Fibroblast of pulmonary artery (primary cell): ENCODE measurements at places on chromosomes 5 and 9.

DNA sequence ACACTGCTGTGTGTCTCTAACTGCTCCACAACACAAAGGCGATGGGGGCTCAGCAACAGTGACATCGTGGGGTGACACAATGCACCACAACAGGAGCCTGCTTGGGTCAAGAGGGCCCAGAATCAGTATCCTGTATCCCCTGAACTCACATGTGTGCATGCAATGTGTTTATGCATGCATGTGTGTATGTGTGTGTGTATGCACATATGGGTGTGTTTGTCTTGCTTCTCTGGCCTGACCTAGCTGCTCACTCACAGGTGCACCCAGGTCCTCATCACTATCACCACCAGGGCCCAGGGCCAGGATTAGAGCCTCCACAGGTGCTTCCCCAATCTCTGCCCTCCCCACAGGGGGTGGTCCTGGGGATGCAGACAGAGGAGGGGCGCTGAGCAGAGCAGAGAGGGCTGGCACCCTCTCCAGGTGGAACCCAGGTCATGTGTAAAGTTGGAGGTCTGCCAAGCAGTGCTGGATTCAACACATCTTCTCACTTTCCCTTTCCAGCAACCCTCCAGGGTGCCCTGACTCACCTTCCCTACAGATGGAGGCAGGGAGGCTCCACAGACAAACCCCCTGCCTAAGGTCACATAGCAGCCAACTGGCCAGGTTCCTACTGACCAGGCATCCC lies 18.1 kb upstream of the ZNF484 start:
- DNase-seq = no peak

GRCh38 chr5:66041627-66042026 lies 102.5 kb upstream of the SREK1 start:
- DNase-seq = no peak

GRCh38 chr5:60495644-60496520 lies 204.1 kb downstream of the DEPDC1B start:
- DNase-seq = no peak

DNA sequence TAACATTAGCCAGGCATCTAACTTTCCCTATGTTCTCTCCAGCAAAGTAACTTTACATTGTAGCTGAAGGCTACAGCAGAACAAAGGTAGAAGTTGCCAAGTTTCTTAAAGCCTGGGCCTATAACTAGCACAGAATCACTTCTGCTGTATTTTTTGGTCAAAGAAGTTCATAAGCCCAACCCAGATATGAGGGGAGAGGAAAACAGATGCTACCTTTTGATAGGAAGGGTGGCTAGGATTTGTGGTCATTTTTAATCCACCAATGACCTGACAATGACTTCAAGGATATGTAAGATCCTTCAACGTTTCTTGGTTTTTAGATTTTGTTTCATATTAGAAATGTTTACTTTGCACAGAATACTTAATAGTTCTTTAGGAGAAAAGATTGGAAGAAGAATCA lies 64.2 kb upstream of the RANBP3L start:
- DNase-seq = no peak

GRCh38 chr5:137706841-137707240 lies 29.0 kb downstream of the KLHL3 start:
- DNase-seq = peak; percentile 58

GRCh38 chr9:114592356-114592755 lies 4.8 kb downstream of the ATP6V1G1 start:
- peak; percentile 25 for DNase-seq

- DNase-seq = peak; percentile 4
Measured at GRCh38 chr5:31638345-31638744, 586 bp upstream of the PDZD2 start.

- DNase-seq = peak; percentile 66
Measured at GRCh38 chr5:33936004-33936380, 194 bp upstream of the RXFP3 start.

GRCh38 chr5:113237893-113238292 lies 196.9 kb downstream of the TSSK1B start:
- no peak for DNase-seq

DNA sequence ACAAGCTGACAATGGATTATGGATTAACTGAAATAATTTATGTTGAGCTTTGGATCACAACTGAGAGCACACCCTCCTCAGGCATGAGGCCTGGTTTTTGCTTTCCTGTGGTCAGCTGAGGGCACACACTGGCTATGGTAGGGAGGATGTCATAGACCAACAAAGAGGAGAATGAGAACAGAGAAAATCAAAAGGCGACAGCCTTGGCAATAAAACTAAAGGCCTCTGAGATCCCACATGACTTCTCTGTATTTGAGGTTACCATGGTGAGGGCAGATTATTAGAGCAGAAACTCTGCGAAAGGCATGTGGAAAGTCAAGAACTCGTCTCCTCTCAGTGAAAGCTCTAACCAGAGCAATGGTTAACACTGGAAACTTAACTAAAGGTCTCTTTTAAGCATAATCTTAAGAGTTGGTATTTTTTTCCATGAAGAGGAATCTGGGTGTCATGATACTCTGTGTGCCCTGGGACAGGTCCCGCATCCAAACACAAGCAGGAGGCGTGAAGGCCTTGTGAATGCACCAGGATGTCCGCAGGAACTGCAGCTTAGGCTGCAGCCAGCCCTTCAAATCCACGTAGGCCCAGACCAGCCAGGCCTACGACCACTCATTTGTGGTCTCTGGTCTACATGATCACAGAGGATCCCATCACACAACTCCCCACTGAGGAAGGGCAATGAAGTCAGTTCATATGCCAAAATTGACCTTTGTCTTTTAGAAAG lies 12.4 kb upstream of the MEIKIN start:
- DNase-seq = no peak

DNA sequence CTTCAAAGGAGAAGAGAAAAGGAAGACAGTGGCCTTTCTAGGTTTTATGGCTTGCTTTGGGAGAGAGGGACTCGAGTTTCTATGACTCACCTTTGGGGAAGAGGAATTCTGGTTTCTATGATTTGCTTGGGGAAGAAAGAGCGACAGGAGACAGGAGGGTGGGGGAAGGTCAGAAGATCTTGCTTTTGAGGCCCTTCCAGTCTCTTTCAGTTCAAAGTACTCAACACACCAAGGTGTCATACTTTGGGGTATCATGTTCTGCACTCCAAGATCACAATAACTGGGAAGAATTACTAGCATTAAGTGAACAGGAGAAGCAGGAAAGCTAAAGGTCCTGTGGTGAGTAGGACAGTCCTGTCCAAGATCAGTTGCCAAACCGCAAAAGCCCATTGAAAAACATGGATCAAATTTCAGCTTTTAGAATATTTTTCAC lies 324.5 kb downstream of the ARHGEF28 start:
- DNase-seq = no peak

DNA sequence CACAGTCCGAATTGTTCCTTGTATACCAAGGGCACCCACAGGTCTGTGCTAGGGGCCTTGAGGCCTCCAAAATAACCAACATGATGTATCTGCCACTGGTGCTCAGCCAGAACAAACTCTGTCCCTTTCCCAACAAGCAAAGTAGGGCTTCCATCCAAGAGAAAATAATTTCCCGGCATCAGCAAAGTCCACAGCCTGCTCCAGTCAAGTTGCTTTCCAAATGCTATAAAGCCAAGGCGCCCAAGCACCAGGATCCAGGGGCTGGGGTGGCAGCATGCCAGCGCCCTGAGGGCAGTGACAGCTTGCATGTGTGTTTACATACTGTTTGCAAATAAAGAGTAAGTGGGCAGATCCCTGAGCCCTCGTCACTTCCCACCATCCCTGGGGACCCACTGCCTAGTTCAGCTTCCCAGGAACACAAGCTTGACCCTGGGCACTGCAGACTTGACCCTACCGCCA lies 155.9 kb downstream of the ERCC6L2 start:
- DNase-seq = no peak

GRCh38 chr5:39598661-39599248 lies 174.0 kb upstream of the DAB2 start:
- no peak for DNase-seq

GRCh38 chr9:71928376-71928775 lies 16.9 kb downstream of the C9orf85 start:
- DNase-seq = no peak

DNA sequence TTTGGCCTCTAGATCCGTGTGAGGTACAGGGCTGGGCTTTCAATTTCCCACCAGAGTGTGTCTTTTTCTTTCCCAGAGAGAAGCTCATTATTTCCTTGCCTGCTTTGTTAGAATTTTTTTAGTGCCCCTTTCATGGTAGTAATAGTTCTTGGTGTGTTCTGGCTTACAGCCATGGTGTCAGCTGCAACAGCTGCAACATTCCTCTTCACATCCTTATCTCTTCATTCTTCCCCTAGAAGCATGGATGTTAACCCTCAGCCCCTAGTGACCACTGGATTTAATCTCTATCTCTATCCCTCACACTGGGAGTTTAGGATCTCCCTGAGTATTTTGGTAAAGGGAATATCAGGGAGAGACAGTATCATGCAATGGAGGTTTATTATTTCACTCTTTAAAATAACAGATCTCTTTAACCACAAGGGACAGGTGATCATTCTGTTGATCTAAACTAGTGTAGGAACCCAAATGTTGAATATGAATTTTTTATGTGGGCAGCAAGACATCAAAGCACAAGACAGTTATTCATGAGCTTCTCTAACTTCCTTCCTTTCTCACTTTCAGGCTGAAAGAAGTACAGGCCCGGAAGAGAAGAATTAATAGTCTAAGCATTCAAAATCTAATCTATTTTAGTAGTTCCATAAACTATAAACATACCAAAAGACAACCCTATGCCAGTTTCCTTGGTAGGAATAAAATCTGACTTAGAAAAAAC lies 160.2 kb downstream of the FAM170A start:
- no peak for DNase-seq

- no peak for DNase-seq
Measured at GRCh38 chr5:44565902-44566301, 176.7 kb upstream of the FGF10 start.

DNA sequence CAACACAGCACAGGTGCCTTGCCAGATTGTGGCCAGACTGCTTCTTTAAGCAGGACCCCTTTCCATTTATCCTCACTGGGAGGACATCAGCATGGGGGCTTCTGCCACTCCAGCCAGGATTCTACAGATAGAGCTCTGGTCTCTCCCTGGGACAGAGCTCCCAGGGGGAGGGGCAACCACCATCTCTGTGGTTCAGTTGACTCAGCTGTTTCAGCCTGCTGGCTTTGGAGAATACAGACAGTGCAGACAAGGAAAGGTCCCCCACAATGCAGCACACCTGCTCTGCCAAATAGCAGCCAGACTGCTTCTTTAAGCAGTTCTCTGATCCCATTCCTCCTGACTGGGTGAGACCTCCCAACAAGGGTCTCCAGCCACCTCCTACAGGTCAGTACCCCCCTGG lies 132.8 kb downstream of the OR2K2 start:
- DNase-seq = no peak

GRCh38 chr9:129198319-129199043 lies 20.4 kb upstream of the IER5L start:
- peak; percentile 82 for DNase-seq
